ENCODE measurements at places on chromosomes 2 and 18. TPM values are rescaled to one million over a fixed set of nuclear protein-coding genes. Genes with fewer than 3 reads are reported as not detected.

SLC4A3 gene
- 3.9 TPM for polyA plus RNA-seq

BMPR2 gene
- 6.7 TPM for polyA plus RNA-seq

CYP26B1 gene
- polyA plus RNA-seq, result 0.07 TPM

LYG2 gene
- polyA plus RNA-seq, result 0.99 TPM

DUSP19 gene
- polyA plus RNA-seq, result 1.9 TPM

AGXT gene
- polyA plus RNA-seq, result not detected
